Sigmoid colon (tissue), 7 donors: ENCODE measurements at places on chromosomes 12 and 14. TPM values are rescaled to one million over a fixed set of nuclear protein-coding genes. Genes with fewer than 3 reads are reported as not detected.

CLEC2A gene
- not detected for polyA plus RNA-seq

KRT2 gene
- polyA plus RNA-seq, result 0.38 TPM

PRH2 gene
- polyA plus RNA-seq, result not detected

C12orf54 gene
- not detected for polyA plus RNA-seq

KRT83 gene
- polyA plus RNA-seq, result not detected

PTHLH gene
- not detected for polyA plus RNA-seq
